Stimulated activated CD8-positive, alpha-beta memory T cell treated with anti-CD3 and anti-CD28 coated beads, Interleukin-7, amount 100 ng/mL, for 48 hours (primary cell): ENCODE measurements at places on chromosomes 6 and 20.

GRCh38 chr6:22801831-22802230, 232.5 kb downstream of the HDGFL1 start:
- DNase-seq = no peak

DNA sequence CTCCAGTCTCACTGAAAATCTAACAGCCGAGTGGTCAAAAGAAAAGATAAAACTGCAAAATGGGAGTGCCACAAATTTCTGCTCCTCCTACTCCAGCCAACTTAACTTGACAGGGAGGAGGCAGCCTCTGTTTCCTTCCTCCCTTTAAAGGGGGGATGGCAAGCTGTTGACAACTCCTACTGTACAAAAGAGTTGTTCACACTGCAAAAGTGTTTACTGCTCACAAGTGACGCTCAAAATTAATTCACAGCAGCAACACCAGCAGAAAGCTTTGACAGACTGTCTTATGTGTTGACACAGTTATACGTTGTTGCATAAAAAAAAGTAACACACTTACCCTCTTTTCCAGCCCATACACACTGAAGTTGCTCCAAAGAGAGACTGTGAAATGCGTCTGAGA, 169.8 kb downstream of the BACH2 start:
- no peak for DNase-seq

DNA sequence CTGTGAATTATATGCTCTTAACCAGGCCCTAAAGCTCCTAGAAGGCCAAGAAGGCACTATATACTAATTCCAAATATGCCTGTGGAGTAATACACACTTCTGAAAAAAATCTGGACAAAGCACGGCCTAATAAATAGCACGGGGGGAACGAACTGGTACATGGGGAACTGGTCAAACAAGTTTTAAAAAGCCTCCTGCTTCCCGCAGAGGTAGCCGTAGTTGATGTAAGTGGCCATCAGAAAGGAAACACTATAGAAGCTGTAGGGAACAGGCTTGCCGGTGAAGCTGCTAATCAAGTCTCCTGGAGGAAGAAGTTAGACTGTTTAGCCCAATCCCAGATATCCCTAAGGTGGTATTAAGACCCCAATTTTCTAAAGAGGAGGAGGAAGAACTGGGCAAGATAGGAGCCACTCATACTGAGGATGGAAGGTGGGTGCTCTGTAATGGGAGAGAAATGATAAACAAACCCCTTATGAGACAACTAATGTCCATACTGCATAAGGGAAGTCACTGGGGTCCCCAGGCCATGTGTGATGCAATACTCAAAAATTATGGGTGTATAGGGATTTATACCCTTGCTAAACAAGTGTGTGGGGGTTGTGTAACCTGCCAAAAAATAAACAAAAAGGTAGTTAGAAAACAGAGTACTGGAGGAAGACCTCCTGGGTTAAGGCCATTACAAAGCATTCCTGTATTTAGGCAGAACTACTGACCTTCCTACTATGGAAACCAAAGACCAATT, 27.1 kb upstream of the ZNF318 start:
- DNase-seq = no peak

GRCh38 chr6:39254999-39255535, 25.8 kb upstream of the KCNK5 start:
- DNase-seq = no peak

DNA sequence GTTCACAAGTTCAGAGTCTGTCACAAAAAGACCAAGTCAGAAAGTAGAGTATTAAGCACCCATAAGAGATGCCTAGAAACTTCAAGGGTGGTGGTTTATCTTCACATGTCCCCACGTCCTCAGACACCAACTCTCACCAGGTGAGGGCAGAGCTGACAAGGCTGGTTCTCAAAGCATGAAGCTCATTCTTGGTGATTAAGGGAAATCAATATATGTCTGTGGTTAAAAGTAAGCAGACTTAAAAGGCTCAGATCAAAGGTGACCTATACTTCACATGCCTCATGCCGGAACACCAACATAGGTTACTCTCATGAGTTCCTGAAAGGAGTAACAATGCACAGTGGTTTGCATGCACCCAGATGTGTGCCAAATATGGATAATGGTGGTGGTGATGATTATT, 27.0 kb downstream of the IL17A start:
- no peak for DNase-seq

GRCh38 chr6:43798688-43799444, 28.9 kb downstream of the VEGFA start:
- no peak for DNase-seq

DNA sequence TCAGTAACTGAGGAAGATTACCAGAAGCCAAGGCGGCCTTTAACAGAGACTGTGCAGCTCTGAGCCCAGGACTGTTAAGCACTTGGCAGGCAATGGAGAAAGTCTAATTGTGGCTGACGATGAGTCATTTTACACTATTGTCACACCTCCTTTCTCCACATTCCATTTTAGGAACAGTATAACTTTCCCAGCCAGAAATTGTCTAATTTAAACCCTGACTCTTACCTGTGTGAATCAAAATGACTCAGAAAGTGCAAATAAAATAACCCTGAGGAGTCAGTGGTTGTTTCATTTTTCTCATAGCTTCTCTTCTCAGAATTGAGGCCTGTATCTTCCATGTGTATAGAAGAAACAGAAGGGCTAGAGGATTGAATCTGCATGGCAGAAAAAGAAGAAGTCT, 40.0 kb upstream of the OPN5 start:
- no peak for DNase-seq

DNA sequence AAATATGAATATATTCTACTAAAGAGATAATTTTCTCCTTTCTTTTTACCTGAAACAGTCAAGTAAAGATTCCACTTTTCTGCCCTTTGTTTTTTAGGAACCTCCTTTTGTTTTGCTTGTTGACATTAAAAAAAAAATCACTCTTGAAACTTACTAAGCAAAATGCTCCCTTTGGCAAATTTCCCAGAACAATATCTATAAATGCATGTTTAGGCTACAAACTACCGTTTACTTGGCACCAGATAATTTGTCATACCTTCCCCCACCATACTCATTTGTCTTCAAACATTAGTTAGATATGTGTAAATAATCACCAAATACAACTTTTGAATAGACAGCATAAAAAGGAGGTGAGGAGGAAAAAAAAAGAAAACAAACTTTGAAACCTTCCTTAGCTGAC, 604.7 kb downstream of the RFPL4B start:
- no peak for DNase-seq

- DNase-seq = no peak
These were observed 38.6 kb upstream of the NXT1 start for GRCh38 chr20:23311947-23312506.

GRCh38 chr6:169425628-169426370, 172.2 kb upstream of the THBS2 start:
- no peak for DNase-seq

DNA sequence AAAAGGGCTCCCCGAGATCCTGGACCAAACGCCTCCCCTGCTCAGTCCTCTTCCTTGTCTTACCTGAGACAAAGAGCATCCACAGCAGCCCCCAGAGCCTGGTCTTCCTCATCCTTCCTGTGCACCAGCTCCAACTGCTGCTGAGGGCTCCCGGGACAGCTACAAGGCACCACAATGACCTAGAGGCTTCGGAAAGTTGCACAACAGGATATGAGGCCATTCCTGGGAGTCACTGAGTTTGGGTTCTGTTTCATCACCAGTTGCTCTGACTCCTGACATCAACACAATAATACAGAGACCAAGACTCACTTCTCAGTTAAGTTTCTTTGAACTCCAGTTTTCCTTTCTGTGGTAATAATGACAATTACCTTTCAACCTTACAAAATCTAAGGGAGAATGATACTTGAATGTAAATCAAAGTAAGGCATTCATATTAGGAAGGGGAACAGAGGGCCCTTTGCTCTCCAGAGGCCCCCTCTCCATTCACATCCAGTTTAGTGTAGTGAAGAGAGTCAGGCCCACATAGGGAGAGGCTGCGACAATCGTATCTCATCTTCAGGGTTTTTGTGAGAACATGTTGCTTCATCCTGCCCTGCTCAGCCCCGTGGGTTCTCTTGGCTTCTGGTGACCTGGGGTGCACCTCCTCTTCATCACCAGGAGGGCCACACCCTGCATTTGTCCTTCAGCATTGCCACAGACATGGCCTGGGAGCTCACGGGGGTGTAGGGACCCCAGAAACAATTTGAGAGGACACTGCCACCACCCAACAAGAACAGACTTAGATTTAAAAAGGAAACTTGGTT, at the start of gene TREM1:
TSS of gene TREM1 (minus strand) at position 139 of the 803 bp plus-strand sequence. CDS start at position 112, 27 bp downstream.
- DNase-seq = no peak

DNA sequence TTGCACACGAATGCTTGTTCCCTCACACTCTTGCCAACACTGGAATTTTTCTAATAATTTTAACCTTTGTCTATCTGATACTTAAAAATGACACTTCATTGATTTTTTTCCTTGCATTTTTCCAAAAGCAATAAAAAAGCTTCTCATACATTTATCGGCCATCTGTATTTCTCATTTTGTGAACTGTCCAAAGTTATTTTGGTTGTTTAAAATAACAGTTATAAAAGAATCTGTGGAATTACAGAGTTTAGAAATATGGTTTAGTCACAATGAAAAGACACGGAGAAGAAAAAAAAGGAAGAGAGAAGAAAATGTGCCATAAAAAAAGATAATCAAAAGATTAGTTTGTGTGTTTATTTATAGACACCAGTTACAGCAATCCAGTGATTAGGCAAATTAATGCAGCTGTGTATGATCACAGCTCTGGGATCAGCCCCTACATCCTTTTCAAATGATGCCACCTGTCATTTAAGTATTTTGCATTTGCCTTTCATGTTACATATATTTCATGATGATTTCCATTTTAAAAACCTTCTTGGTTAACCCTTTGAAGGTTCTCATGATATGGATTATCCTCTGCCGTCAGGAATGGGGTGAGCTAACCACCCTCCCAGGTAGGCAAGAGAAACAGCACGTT, 171.7 kb downstream of the BACH2 start:
- no peak for DNase-seq

GRCh38 chr6:136550045-136550329, 235 bp downstream of the MAP7 start:
- no peak for DNase-seq

DNA sequence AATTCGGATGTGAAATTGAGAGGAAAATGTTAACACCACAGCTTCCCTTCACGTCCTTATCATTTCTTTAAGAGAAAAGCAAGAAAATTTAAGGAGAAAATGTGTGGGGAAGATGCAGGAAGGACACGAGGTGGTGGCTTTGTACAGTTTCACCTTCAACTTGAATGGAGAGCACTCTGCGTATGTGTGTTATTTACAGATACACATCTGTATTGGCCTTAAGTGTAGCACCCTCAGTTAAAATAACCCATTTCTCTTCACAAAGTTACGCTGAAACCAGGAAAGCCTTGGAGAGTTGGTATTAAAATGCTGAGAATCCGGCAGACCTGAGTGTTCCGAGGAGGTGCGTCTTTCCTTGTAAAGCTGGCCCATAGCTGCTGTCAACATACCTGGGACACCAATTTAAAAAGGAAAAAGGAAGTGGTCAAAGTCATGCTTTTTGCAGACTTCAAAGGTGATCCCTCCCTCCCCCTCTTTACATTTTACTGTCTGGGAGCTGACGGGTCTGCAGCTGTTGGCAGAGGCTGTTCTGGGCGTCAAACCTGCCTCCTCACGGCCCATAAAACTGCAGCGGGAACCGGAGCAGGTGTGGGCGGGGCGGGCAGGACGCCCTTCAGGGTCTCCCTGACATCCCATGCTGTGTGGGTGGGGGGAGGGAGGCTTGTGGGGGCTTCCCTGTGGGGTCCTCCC, 61.3 kb upstream of the TBXT start:
- DNase-seq = no peak

DNA sequence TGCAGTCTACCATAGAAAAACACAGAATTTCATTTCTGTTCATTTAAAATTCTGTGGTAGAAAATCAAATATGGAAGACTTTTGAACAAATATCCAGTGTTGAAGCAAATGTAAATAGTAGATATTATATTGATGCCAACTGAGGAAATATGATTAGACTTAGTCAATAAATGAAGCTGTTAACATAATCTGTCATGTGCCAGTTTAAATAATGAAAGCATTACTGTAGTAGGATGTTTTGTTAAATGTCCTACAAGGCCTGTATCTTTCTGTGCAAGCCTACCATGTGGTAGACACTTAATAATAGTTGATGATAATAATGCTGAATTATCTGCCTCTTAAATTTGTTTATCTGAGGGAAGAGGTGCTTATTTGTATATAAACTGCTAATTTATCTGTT, 55.9 kb downstream of the CBFA2T2 start:
- no peak for DNase-seq

DNA sequence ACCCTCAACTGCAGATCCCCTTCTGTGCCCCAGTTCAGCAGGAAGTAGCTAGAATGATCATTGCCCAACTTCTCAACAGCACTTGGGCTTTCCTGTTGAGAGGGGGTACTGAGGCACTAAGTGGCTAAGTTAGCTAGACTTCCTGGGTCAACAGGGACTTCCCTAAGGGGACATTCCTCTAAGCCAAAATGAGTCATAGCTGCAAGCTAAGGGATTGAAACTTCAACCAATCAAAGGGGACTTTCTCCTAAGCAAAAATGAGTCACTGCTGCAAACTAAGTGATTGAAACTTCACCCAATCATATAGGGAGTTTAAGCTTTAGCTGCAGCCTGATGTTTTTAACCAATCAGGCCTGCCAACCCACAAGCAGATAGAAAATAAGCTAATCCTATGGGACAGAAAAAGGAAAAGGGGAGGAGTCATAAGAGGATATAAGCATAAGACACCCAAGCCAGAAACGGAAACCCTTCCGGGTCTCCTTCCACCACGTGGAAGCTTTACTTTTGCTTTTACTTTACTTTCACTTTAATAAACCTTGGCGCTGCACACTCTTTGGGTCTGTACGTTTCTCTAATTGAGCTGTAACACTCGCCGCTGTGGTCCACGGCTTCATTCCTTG, 659.0 kb upstream of the HS3ST5 start:
- no peak for DNase-seq

DNA sequence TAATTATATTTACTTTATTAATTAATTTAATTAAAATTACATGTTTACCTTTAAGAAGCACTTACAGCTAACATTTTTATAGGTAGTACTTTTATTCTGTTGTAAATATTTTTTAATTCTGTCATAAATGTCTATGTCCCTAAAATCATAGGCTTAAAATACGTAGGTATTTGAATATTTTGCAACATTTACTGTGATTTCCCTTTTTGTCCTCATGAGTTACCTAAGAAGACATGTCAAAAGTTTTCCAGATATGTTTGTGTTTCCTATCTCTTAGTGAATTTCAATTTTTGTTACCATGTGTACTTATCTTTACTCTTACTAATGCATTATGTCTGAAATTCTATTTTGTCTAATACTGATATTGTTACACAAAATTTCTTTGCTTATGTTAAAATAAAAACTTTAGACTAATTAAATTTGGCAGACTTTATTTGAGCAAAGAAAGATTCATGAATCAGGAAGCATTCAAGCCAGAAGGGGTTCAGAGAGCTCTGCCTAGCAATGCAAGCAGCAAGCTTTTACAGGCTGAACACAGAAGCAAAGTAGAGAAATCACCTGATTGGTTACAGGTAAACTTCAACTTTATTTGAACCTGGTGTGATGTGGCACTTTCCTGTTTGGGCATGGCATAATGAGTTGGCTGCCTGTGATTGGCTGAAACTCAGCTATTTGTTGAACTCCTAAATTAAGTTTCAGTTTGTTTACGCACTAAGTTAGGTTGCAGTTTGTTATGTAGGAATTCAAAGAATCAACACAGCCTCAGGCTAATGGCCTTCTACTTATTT, 123.2 kb upstream of the TMEM170B start:
- DNase-seq = no peak
